ENCODE measurements at places on chromosomes 6 and 20.
A peak's percentile ranks its signal among the peaks of the same experiment; 100 is the strongest.

GRCh38 chr6:26031595-26032339, 55.5 kb upstream of the HFE start:
- DNase-seq: peak; percentile 100

- DNase-seq: no peak
Observed at GRCh38 chr6:144064402-144065212, 30.8 kb downstream of the SF3B5 start.

DNA sequence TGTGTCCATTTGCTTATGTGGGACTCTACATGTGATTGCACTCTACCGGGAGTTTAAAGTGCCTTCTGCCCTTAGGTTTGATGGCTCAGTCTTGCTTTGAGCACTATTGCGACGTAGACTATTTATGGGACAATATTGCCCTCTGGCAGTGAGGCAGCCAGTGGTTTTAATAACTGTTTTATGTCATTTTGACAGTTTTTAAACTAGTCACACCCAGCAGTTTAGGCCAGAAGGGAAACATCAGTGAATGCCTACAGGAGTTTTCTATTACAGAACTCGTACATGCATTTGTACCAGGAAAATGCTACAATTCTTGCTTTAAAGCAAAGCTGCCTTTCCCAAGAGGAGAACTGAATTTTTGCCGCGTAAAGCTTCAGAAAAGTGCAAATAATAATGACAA, 813.7 kb downstream of the KIF16B start:
- DNase-seq: peak; percentile 32

GRCh38 chr6:88004707-88005106, 42.9 kb upstream of the SPACA1 start:
- DNase-seq: no peak

DNA sequence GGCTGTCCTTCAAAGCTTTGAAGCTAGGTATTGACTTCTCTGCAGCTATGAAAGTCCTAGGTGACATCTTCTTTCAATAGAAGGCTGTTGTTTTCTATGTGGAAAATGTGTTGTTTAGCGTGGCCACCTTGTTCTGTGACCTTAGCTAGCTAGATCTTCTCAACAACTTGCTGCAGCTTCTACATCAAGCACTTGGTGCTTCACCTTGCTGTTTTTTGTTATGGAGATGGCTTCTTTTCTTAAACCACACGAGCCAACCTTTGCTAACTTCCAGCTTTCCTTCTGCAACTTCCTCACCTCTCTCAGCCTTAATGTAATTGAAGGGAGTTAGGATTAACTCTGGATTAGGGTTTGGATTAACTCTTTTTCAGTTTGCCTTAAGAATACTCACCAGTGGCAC, 128.6 kb upstream of the MMS22L start:
- no peak for DNase-seq

- DNase-seq: no peak
Observed at GRCh38 chr6:87164004-87164403, 8.6 kb downstream of the ZNF292 start.

DNA sequence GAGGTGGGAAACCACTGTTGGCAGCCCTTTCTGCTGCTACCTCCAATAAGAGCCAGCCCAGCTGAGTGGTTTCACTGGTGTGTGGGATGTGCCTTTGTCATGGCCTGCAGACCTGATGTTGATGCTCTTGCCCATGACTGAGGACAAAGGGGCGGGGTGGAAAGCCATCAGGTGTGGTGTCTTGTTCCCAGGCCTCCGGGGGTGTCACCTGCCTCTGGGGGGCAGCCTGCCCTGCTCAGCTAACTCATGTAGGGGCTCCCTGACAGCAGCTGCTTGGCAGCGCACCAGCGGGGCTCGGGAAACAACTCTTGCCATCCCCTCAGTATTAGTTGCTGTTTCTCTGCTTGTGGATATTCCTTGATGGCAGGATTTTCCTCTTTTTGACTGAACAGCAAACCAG, 91.3 kb downstream of the LYRM2 start:
- no peak for DNase-seq

DNA sequence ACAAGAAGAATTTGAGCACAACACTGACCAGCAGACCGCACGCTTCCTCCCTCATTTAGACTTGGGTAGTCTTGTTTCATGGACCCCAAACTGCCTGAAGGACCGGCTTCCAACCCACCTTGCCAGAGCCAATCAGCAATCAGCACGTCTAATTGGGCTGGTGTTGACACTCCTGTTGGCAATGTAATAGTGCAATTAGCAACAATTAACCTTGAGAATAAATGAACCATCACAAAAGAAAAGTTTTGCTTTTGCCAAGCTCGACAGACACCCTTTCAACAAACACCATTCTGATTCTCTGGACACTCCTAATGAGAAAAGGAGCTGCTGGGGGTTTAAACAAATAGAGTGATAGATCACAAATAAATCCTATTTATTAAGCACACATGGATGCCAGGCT, 61.0 kb downstream of the EDN3 start:
- no peak for DNase-seq

DNA sequence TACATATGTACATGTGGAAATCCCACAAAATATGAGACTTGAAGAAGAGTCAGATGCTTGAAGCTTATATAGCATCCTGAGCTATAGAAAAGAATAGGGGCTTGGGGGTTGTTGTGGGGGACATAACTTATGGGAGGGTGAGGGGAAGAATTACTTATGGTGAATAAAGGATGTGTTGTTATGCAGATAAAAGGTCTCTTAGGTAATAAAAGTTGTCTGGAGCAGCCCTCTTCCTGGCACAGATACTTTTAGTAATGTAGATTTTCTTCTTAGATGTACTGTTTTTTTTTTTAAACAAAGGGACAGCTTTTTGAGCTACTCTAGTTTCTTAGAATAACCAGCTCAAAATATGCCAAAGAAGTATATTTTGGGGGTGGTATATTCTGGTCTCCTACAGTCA, 35.9 kb downstream of the CHMP4B start:
- DNase-seq: no peak

- DNase-seq: no peak
Observed at GRCh38 chr6:116666869-116667268, 1.7 kb downstream of the ZUP1 start.

- DNase-seq: no peak
Observed at GRCh38 chr6:157080986-157081391, 242.3 kb downstream of the TMEM242 start.

- no peak for DNase-seq
Observed at GRCh38 chr6:16548121-16548520, 213.1 kb downstream of the ATXN1 start.

- peak; percentile 71 for DNase-seq
Observed at GRCh38 chr6:7156643-7157278, 49.0 kb downstream of the RREB1 start.

- DNase-seq: no peak
Observed at GRCh38 chr6:142879527-142879926, 65.4 kb downstream of the HIVEP2 start.

- no peak for DNase-seq
Observed at GRCh38 chr6:96841345-96841744, 4.1 kb upstream of the GPR63 start.
